Glomerular endothelial cell (primary cell): ENCODE measurements at places on chromosomes 12 and 14.

DNA sequence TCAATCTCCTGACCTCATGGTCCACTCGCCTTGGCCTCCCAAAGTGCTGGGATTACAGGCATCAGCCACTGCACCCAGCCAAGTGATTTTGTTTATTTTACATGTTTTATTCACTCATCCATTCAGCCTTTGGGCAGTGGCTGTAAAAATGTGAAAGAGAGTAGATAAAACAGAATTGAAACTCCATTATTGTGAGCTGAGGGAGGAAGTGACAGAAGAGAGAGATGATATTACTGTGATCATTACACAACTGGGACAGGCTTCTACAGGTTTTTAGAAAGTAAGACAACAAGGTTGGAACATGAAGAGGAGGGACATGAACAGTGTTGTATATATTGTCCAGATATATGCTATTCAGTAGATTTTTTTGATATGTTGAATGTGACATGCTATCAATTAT lies 25.0 kb downstream of the CREBL2 start:
- DNase-seq = no peak

DNA sequence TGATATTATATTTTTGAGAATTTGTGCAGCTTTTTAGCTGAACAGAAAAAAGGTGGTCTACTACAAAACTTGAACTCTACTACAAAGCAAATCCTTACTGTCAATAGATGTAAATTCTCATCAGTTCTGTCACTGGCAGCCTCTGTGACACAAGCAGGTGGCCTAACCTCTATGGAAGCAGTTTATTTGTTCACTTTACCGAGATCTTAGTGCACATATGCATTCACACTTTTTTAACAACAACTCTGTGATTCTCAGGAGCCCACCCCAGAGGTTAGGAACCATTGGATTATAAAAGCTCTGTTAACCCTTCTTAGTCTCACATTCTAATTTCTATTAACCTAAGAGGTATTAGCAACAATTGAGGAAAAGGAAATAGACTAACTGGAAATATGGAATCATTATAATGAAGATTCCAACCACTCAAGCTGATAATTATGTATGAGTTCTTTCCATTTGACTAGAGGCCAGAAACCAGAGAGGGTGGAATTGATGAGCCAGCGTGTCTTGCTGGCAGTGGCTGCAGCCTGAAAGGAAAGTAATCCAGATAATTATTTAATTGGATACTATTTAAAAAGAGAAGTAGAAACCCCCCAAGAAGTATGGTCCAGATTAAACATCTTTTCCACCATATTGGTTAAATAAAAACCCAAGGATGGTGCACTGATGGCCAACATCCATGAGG lies 451.1 kb downstream of the TMEM117 start:
- no peak for DNase-seq

- DNase-seq = no peak
Measured at GRCh38 chr12:64082866-64083268, 139.2 kb downstream of the KICS2 start.

- no peak for DNase-seq
Measured at GRCh38 chr12:126493366-126494108, 1428.3 kb downstream of the AACS start.

DNA sequence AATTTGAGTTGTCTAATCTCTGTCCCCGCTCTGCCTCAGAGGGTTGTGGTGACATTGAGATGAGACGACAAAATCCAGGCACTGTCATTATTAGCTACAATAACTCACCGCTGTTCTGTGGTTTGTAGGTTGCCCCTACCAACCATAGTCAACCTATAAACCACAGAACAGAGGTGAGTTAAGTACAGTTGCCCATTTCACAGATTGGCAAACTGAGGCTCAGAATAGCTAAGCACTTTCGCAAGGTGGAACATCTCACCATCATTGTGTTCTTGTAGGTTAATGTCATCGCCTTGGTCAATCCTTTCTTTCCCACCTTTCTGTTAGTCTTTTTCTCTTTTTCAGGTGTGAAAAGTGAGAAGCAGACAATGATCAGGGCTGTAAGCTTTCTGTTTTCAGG lies 63.4 kb upstream of the LHX5 start:
- no peak for DNase-seq

DNA sequence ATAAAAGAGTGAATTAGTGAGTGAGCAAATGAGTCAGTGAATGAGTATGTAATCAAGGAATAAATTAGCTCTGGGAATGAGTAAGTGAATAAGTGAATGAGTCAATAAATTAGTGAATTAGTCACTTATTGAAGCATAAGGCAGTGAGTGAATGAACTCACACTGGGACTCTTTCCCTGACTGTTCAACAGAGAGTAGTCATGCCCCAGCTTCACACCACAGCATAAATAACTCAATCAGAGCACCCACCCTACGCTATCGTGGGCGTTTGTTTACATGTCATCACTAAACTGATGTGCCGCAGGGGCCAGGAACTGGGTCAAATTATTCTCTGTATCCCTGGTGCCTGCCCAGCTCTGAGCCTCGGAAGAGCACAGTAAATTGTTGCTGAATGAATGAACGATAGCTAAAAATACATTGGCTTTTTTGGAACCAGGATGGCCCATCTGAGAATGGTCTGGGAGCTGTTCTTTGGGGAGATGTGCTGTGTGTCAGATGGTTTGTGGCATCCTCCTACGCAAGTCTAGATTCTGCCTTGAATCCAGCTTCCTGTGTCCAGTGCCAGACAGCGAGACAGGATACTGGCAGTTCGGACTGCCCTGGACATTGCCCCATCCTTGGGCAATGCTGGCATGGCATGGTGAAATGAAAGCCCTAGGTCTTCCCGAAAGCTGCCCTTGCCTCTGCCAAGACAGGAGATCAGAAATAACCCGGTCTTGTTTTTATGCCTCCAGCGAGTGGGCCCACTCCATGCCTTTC lies 98.0 kb upstream of the RTL1 start:
- DNase-seq = no peak
